ENCODE measurements at places on chromosomes 3 and 15. TPM values are rescaled to one million over a fixed set of nuclear protein-coding genes. Genes with fewer than 3 reads are reported as not detected.

GPR160 gene
- total RNA-seq: 2.3 TPM

GXYLT2 gene
- 35.1 TPM for total RNA-seq

CKMT1B gene
- total RNA-seq: not detected

HRG gene
- total RNA-seq: not detected

FSTL1 gene
- total RNA-seq: 601 TPM

GRCh38 chr3:188232656-188233055, 78.7 kb downstream of the LPP start:
- no peak for DNase-seq

DNA sequence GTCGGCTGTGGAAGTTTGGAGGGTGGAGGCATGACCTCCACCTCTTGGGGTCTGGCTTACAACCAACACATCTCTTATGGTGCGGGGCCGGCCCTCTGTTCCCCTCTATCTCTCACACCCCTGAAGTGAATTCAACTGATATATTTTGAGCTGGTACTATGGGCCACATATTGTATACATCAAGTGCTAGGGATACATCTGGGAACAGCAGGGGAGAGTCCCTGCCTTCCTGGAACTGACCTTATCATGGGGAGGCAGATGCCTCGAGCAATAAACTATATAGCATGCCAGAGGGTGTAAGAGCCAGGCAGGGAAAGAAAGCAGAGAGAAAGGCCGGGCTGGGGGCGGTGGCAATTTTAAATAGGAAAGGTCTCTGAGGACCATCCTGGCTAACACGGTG, 60.4 kb upstream of the TRPM1 start:
- no peak for DNase-seq

- DNase-seq: no peak
Observed at GRCh38 chr15:31925541-31925940, 104.8 kb upstream of the CHRNA7 start.

- no peak for DNase-seq
Observed at GRCh38 chr3:57383838-57384237, 91.4 kb upstream of the ASB14 start.

DNA sequence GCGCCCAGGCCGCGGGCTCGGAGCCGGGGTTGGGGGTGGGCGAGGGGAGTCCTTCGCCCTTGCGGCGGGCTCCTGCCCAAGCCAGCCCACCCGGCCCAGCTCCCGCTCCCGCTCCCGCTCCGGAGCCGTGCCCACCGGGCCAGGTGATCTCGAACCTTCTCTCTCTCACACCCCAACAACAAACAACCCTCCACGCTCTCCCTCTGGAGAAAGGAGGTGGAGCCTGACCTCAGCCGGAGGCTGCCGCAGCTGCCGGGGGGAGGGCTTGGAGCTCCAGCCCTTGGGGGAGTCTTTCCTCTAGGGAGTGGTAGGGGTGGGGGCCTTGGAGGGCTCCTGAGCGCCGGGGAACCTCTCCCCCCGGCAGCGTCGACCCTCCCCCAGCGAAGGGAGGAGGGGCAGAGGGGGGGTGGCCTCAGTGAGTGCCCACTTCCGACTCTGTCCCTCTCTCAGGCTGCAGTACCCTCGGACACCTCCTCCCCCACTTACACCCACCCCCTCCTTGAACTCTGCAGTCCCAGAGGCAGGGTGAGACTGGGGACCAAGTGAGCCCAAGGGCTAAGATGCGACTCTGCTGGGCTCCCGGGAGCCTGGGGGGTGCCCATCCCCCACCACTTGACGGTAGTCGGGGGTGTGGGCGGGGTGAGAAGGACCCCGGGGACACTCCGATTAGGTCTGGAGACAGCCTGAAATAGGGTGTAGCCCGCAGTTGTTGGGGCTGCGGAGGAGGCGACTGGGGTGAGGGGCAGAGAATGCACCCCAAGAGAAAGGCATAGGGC, 4.4 kb upstream of the BAHD1 start:
- DNase-seq: no peak

DNA sequence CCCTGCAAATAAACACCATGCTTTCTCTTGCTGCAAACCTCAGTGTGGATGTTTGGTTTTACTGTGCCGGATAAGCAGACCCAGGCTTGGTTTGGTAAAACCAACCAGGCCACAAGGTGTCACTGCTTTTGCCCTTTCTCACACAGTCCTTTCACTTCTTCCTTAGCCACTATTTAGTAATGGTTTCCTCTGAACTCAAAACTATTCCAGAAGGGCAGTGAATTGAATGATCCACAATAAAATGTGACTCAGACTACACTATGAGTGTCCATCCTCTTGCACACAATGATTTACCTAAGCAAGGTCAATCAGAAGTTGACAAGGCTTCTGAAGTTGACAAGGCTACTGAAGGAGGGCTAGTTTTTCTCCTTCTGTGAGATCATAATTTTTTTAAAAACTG, 552.4 kb upstream of the CCDC54 start:
- no peak for DNase-seq

DNA sequence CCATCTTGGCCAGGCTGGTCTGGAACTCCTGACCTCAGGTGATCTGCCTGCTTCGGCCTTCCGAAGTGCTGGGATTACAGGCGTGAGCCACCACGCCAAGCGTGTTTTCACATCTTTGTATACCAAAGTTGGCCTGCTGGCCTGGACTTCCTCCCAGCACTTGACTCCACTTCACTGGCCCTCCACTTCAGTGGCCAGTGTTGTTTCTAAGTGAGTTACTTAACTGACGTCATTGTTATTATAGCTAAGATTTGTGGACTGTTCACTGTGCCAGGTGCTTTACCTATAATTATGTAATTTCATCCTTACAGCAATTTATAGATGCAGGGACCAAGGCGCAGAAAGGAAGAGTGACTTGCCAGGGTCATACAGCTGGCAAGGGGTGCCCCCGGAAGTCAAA, 52.0 kb downstream of the HRH1 start:
- no peak for DNase-seq

GRCh38 chr15:34941831-34942230, 27.7 kb downstream of the AQR start:
- DNase-seq: no peak

- no peak for DNase-seq
Observed at GRCh38 chr15:89976246-89976600, 24.9 kb upstream of the ZNF710 start.

DNA sequence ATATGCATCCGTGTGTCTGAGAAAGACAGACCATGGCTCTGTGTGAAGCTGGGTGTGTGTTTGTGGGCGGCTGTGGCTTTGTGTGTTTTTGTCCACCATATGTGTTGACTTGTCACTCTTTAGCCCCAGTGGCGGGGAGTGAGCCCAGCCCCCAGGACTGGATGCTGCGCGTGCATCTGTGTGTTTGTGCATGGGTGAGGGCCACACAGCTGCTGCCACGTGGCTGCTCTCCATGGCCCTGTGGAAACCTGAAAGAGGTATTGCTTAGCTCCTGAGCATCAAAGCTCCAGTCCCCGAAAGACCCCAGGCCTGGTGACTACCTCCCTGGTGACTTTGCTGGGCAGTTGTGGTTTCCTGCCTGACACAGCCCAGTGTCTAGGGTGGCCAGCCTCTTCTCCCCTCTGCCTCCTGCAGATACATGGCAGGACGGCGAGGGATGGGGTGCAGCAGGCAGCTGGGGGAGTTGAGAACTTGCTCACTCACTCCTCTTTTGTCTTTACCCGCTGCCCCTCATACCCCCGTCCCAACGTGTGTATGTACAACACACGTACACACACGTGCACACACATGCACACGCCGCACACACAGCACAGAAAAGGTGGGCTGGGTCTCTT, 6.5 kb downstream of the EPHB3 start:
- DNase-seq: no peak

- peak; percentile 69 for DNase-seq
Observed at GRCh38 chr15:80058851-80059785, at the start of gene ZFAND6. Gene ZFAND6 (plus strand): TSS chr15:80059676. CDS start chr15:80120345, 60,669 bp downstream.

DNA sequence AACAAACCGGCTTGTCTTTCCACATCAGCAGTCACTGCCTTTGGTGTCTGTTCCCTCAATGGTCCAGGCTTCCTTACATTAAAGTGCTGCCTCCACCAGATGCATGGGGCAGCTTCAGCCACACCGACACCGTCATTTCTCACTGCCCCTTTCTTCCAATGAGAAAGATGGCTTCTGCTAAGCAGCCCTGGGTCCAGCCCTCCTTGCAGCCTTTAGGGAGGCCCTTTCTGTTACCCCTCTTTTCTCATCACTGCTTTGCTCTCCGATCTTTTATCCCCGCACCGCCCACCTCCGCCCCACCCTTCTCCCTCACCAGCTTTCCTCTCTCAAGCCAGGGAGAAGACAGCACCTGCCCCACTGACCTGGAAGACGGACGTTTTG, 28.2 kb upstream of the CXCR6 start:
- DNase-seq: no peak

- no peak for DNase-seq
Observed at GRCh38 chr3:72082186-72082715, 297.3 kb upstream of the PROK2 start.

DNA sequence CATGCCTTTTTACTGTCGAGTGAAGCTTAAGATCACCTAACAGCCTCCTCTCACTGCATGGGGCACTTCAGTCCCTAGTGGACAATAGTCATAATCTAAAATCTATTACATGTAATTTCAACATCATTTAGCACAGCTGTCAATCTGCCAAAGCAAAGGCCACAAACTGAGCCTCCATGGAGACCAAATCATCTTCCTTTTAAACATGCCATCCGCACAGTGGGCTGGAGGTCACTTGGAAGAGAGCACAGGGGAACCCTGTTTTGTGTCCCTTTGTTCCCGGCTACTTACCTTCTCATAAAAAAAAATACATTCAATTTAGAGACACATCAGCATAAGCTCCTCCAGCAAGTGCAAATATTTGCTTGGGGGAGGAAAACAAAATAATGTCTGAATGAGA, 167.3 kb downstream of the SQOR start:
- DNase-seq: no peak

GRCh38 chr15:71252044-71252739, 136.9 kb downstream of the THSD4 start:
- no peak for DNase-seq

GRCh38 chr3:129591932-129592331, 14.5 kb downstream of the PLXND1 start:
- DNase-seq: no peak

DNA sequence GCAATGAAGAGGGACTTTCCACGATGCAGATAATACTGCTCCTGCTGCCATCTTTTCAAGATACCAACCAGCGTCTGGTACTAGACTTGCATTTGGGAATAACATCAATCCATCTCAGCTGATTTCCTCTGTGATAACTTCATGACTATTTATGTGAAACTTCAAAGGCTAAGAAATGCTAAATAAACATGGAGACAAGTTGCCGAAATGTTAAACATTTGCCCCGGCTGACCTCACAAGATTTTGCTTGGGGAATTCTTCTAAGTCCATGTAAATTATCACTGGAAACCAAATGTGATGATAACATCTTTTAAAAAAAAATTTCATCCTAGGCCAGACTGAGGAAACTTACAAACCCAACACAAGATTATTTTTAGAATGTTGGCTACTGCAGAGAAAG, 185.8 kb upstream of the PRICKLE2 start:
- DNase-seq: no peak

DNA sequence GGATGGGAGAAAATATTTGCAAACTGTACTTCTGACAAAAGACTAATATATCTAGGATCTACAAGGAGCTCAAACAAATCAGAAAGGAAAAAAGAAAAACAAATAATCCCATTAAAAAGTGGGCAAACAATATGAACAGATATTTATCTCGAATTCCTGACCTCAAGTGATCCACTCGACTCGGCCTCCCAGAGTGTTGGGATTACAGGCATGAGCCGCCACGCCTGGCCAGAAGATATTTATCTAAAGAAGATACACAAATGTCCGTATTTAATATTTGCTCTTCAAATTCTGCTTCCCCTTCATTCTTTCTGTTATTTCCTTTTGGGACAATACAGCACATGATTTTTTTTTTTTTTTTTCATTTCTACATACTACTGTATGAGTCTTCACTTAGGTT, 151.7 kb upstream of the GRM7 start:
- no peak for DNase-seq

GRCh38 chr3:126438186-126438585, 37.5 kb downstream of the ZXDC start:
- no peak for DNase-seq

DNA sequence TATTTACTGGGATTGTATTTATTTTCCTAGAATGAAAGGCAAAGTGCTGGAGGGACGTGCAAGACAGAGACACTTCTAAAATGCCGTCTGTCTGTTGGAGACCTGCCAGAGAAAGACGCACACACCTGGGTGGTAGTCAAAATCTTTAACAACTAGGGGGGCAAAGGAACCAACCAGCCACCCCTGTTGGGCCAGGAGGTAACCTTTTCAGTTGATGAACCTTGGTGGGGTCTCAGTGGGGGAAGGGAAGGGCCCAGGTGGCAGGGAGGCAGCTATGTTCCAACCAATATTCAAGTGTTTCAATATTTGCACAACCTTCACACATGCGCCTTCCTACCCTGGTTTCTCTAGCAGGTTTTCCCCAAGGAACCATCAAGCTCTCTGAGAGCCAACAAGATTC, 99.0 kb downstream of the MEGF11 start:
- no peak for DNase-seq

DNA sequence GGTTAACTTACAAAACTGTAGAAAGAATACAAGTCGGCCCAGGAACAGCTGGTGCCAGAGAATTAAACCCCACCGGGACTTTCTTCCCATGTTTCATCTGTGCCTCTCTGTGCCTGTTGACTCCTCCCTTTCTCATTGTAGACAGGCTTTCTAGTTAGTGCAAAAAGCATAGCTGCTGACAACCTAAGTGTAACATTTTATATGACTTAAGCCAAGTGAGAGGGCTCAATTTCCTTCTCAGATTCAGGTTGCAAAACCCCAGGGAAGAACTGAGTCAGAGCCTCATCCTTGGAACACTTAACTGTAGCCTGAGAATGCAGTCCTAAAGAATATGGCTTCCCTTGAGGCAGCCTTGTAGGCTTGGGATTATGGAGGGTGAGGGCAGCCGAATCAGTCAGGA, 302.5 kb upstream of the AZI2 start:
- DNase-seq: no peak

GRCh38 chr3:18066899-18067582, 324.6 kb upstream of the TBC1D5 start:
- DNase-seq: no peak

DNA sequence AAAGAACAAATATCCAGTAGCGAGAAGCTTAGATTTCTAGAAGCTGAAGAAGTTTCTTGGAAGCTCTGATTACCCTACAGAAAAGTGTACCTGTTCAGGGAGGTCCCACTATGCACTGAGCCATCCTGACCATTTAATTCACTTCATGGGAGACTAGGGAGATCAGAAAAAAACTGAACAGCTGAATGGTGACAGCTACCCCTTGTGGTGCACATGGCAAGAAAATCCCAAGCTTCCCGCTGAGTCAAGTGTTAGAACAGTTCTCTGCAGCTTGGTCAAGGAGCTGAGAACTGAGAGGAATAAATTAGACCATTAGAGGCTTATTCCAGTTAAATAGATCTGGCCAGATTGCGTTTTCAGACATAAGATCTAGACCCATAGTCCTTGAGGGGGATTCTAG, 197.2 kb upstream of the VEPH1 start:
- DNase-seq: no peak

GRCh38 chr3:106534206-106534605, 665.4 kb upstream of the CBLB start:
- no peak for DNase-seq

- DNase-seq: no peak
Observed at GRCh38 chr3:125054449-125055329, 1.1 kb downstream of the HEG1 start.

Data from thoracic aorta (tissue), 2 donors.